ENCODE measurements at places on chromosomes 1 and 21.

- no peak for DNase-seq
These were observed 111.8 kb upstream of the PALMD start for GRCh38 chr1:99533909-99534637.

- DNase-seq: no peak
These were observed 7.8 kb downstream of the DMRTA2 start for GRCh38 chr1:50415235-50416149.

DNA sequence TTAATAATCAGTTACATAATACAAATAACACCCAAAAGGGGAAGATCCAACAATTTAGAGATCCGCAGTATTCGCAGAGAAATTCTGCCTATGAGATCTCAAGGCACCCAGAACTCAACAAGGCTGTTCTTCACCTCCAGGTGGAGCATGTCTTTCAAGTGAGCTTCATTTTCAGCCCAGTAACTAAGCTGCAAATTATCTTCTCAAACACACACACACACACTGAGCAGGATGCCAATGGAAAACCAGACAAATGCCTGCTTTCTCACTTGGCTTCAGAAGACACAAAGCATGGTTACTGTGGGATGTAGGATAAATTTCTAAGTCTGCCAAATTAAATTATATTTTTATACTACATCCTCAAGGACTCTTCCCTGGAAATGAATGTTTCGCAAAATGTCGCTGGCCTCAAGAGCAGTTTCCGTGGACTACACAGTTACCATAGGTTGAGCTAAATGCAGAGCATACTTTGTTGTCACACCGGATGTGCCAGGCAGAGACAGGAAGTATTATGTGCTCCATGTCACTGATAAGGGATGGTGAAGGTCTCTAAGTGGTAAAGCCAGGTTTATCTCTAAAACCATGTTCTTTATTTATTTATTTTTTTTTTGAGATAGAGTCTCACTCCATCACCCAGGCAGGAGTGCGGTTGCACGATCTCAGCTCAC is 30.3 kb downstream of the UBR4 start:
- peak; percentile 30 for DNase-seq

- peak; percentile 75 for DNase-seq
These were observed 3.6 kb upstream of the CYB561D1 start for GRCh38 chr1:109490029-109490933.

DNA sequence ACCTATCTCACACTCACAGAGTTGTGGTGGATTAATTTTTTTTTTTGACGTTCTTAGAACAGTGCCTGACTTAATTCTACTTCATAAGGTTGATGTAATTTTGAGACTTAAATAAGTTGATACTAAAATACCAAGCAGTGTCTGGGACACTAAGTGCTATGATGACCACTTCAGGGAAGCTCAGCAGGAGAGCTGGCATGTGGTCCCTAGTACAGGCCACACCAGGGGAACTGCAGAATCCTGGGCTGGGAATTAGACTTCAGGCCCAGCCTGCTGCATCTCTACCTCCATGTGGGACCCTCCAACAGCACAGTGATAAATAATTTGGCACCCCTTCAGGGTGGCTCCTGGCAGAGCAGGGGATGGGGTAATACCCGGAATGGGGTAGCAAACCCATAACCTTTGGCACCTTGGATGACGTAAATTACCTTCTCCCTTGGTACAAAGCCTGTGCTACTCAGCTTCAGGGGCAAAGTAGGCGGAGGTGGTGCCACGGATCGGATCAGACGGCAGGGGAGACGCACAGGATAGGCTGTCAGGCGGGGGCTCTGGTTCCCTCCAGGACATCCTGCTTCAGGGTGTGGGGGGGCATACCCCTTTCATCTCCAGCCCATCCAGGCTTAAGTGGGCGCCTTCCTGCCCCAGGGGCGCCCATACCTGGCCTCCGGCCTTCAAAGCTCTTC is 4.8 kb downstream of the MFSD2A start:
- DNase-seq: no peak

- no peak for DNase-seq
These were observed 137.3 kb upstream of the PLXNA2 start for GRCh38 chr1:208381481-208381880.

DNA sequence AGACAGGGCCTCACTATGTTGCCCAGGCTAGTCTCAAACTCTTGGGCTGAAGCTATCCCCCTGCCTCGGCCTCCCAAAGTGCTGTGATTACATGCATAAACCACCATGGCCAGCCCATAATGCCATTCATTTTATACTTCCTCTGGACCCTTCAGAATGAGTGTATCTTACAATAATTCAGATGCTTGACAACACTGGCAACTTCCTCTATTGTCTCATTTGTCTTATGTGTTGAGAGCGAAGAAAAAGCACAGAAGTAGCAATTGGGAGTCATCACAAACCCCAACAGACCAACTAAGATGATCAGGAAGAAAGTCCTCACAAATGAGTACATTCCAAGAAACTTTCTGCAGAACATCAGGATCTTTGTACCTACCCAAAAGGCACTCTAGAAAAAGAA is 191.9 kb downstream of the RERE start:
- peak; percentile 46 for DNase-seq

DNA sequence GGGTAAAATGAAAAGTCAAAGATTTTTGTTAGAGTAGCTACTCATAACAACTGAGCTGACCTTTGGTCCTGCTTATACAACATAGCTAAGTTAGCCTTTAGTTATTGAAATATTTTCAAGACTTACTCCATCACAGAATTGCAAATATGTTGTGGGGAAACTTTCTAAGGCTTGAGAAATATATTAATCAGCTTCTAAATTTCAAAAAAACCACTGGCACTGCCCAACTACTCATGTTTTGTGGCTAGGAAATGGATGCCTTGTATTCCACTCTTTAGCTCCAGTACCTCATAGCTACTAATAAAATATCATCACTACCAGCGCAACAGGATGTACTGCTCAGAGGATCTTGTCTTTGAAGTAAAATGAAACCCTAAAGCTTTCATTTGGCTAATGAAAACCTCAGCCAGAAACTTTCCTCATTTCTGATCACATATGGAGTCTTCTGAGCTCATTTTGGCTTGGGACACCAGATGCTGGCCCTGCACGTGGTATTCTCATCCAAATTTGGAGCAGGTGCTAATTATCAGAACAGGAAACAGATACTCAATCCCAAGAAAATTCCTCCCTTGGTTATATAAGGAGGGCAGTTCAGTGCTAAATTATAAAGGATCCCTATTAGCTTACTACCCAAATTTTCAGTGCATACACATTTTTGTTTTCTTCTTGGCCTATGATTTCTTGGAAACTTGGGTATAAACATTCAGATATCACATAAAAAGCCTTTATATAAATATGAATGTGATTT is 690.7 kb downstream of the ADGRL2 start:
- DNase-seq: no peak

All from NB4 (cell line).